ENCODE measurements at places on chromosomes 5 and 9.
A peak's percentile ranks its signal among the peaks of the same experiment; 100 is the strongest.

DNA sequence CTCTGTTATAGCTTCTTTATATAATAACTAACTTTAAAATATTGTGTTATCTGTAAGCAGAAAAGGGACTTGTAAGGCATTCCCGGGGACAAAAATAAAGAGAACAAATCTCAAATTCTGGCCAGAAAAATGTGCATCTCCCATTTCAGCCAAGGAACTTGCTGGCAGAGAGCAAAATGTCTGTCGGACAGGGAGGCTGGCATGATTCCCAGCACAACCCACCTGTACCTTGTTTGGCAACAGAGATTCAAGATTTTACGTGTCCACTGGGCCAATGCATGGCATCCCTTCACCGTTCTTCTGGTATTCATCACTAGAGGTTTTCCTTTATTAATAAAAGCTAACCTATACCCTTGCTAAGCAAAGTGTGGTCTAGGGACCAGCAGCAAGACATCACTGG, 566.6 kb downstream of the PSAT1 start:
- DNase-seq: no peak

DNA sequence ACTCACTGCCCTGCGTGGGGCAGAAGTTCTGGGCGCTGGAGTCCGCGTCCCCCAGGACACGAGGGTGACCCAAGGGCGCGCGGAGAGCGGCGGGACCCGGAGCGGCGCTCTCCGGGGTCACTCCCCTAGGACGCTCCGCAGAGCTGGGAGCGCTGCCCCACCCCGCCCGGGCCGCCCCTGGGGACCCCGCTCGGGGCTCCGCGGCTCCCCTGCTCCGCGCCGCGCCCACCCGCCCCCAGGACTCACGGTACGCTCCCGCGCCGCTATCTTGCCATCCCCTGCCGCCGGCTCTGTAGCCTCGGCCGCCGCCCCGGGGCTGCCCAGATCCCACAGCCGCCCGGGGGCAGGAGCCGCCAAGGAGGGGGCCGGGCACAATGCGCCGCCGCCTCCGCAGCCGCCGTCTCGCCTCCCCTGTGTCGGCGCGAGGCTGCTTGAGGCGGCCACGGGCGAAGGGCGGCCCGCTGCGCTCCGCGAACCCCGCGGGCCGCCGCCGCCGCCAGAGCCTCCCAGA, 303 bp downstream of the LIFR start:
- no peak for DNase-seq

GRCh38 chr5:133290669-133291240, 238.9 kb downstream of the HSPA4 start:
- no peak for DNase-seq

GRCh38 chr9:136048560-136049411, 46.3 kb downstream of the NACC2 start:
- DNase-seq: no peak

- no peak for DNase-seq
Measured at GRCh38 chr5:168706655-168707069, 127.5 kb upstream of the PANK3 start.

DNA sequence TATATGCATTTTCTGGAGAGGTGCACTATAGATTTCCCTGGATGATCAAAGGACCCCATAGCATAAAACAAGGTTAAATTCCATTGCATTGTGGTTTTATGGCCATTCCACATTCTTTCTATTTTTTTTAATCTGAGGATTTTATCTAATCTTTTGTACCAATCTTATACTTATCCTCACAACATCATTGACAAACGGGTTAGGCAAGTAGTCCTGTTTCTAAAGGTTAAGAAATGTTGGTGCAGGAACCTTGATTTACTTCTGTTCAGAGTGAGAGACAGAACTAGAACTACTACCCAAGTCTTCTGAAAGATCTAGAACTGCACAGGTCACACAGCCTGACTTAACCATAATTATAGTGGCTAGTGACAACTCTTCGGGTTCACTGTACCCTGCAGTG, 5.7 kb upstream of the DAB2 start:
- DNase-seq: no peak

GRCh38 chr9:134163371-134164196, 780 bp downstream of the RNU6ATAC start:
- peak; percentile 77 for DNase-seq

- peak; percentile 8 for DNase-seq
Measured at GRCh38 chr5:126837906-126838539, 61.1 kb downstream of the LMNB1 start.

DNA sequence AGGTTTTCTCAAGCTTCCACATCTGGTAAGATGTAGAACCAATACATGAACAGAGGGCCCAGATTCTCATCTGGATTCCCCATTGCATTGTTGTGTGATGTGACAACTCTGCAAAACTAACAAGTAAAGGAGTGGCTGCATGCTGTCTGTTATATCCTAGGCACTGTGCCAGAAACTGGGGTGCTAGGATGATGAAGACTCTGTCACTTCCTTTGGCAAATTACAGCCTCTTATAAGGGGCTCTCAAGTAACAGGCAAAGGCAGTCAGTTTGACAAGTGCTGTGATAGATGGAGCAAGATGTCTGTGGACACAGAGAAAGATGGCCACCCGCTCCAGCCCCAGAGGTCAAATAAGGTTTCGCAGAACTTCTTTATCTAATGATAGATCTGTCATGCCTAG, 115.7 kb downstream of the PAPPA start:
- DNase-seq: no peak

- peak; percentile 87 for DNase-seq
Measured at GRCh38 chr9:20624201-20625002, 2.1 kb upstream of the MLLT3 start.

GRCh38 chr5:135327429-135328127, 71.5 kb downstream of the MACROH2A1 start:
- no peak for DNase-seq

- DNase-seq: no peak
Measured at GRCh38 chr5:134547999-134548658, 22.7 kb downstream of the JADE2 start.

DNA sequence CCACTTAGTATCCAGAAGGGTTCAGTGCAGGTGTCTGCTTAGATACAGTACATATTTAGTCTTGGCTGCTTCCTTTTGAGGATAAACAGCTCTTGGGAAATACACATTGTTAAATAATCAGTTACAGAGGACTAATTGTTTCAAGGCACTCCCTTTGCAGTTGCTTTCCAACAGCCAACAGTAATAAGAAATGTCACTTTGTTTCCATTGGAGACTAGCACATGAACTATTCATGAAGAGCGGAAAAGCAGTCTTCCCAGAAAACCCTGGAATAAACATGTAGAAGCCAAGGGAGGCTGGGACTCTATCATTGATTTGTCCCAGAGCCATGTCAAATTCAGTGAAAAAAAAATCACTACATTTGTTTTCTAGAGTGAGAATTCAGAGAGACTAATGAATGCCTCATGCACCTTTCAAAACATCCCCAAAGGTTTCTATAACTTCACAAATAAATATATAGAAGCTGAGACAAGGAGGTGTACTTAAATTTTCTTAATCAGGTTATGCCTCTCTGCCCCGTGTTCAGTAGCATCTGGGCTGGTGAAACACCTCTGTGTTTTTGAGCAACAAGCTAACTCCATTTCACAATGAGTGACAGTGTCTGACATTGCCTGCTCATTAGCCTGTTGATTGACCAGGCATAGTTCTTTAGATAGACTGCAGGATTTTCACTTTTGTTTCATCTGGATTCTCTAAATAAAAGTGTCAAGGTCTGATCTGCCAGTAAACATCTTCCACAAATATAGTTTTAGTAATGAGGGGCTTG, 271.5 kb downstream of the ARRDC3 start:
- no peak for DNase-seq

DNA sequence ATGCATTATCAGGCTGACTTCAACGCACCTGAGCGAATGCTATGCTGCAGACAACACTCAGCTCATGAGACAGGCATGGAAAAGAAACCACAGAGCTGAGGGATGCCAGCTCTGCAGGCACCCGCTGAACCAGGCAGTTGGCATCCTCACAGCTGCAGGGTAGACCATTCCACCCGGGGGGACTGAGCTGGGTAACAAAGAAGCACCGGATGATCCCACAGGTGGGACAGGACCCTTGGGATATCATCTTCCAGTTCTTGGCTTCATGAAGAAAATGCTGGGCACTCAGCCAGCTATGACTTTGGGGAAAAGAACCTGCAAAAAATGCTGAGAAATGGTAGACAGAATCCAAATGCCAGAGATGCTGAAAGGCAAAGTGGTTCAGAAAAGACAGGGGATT, 9.6 kb downstream of the EPB41L4B start:
- DNase-seq: no peak

DNA sequence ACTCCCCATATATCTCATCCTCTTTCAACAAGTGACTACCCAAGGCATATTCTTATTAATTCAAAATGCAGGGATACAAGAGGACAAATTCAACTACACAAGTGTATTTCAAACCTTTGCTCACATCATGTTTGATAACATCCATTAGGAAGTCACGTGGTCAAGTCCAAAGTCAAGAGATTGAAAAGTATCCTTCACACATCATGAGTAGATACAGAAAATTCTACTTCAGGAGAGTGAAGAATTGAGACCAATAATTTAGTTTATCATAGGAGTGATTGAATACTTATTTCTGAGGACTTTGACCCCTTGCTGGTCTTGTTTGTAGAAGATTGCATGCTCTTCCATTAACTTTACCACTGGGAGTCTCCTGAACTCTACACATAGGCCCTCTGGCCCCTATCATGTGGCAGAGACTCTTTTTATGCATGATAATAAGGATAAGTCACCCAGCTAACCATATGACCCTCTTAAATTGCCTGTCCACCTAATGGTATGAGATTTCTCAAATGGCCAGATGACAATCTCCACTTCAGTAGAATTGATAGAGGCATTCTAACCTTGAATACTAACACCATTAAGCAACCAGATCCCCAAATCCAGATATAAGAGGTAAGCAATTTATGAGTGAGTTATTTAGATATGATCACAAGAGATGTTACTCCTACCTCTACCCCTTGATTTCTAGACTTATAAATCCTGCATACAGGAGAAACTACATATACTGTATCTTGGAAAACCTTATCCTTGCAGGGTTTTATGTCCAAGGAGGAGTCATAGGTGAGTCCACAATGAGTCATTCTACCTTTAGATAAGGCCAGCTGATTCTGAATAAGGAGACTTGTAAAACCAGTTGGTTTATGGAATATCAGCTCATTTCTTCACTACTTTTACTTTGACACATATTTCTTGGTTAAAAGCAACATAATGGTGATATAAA, 26.6 kb upstream of the SLC46A2 start:
- no peak for DNase-seq

DNA sequence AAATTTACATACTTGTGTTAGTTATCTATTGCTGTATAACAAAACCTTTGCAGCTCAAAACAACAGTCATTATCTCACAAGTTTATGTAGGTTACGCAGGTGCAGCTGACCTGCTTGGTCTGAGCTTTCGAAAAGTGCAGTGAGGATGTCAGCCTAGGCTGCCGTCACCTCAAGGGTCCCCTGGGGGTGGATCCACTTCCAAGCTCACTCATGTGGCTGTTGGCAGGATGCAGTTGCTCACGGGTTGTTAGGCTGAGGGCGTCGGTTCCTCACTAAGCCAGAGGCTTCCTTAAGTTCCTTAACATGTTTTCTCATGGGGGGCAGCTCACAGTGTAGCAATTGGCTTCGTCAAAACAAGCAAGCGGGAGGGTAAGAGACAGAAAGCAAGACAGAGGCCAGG, 139.8 kb downstream of the DOCK8 start:
- no peak for DNase-seq

GRCh38 chr5:173884402-173885053, 3.6 kb upstream of the CPEB4 start:
- DNase-seq: no peak

- DNase-seq: peak; percentile 52
Measured at GRCh38 chr5:96660971-96661854, 963 bp upstream of the CAST start.

- no peak for DNase-seq
Measured at GRCh38 chr5:73374520-73375190, 73.9 kb downstream of the FOXD1 start.

DNA sequence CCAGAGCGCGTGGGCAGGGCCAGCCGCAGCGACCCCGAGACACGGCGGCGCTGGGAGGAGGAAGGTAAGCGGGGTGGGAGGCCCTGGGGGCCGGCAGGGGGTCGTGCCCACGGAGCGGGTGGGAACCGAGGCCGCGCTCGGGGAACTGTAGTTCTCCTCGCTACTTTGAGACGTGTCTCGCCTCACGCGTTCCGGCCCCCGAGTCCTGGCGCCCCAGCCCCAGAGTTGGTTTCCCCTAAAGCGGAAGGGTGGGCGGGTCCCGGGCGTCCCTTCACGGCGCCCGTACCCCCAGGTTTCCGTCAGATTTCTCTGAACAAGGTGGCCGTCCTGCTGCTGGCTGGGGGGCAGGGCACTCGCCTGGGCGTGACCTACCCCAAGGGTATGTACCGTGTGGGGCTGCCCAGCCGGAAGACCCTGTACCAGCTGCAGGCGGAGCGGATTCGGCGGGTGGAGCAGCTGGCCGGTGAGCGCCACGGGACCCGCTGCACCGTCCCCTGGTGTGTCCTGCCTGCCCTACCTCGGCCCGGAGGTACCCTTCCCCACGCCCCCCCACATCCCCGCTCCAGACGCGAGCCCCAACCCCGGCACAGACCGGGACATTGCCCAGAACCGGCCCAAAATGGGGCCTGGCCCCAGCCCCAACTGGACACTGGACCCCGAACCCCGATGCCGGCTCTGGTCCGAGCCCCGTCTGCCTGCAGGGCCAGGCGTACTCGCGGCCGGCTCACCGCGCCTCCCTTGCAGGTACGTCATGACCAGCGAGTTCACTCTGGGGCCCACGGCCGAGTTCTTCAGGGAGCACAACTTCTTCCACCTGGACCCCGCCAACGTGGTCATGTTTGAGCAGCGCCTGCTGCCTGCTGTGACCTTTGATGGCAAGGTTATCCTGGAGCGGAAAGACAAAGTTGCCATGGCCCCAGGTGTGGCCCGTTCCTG, 709 bp downstream of the UAP1L1 start:
- no peak for DNase-seq

DNA sequence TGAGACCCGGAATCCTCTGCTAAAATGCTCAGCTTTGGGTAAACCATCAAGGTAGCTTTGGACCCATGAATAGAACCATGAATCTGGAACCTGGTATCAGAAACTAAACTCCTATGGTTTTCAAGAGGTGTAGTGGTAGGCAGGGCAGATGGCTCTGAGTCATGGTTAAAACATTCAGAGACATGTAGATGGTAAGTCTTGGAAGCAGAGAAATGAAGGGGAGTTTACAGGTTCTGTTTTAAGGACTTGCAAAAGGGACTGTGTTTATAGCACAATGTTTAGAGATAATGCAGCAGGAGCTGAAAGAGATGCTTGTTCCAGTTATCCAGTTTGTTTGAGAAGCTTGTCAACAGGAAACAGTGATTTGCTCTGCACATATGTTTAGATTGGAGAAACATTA, 36.0 kb upstream of the FBN2 start:
- DNase-seq: no peak

DNA sequence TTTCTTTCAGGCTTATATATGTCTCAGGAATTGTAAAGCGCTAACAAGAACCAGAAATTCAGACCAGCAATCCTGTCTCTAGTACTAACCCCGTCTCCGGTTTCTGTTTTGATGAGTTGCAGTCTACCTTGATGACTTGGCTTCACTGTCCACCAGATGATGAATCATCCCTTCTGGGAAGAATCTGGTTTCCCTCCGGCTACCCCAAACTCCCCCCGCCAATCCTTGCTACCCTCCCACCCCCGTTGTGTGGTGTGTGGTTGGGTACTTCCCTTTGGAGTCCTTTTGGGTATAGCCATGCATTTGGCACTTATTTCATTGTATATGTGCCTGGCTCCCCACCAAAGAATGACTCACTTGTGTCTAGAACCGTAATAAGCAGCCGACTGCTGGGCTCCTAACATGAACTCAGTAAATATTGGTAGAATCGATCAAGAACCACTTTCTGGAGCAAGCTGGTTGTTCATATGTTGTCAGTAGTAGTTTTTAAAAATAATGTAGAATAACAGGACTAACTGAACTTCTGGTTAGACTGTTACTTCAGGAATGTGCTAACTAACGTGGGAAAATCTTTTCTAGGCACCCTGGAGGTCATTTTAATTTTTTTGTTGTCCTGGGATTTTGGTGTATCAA, 8.3 kb upstream of the TGFBI start:
- peak; percentile 98 for DNase-seq

Data from suppressor macrophage treated with lipopolysaccharide for 1 hour (primary cell).